ENCODE measurements at places on chromosomes 2 and 18.
A peak's percentile ranks its signal among the peaks of the same experiment; 100 is the strongest.

- DNase-seq: no peak
These were observed 219.1 kb downstream of the CALCRL start for GRCh38 chr2:187228986-187229385.

- no peak for DNase-seq
These were observed 63.8 kb upstream of the BZW1 start for GRCh38 chr2:200747668-200748618.

DNA sequence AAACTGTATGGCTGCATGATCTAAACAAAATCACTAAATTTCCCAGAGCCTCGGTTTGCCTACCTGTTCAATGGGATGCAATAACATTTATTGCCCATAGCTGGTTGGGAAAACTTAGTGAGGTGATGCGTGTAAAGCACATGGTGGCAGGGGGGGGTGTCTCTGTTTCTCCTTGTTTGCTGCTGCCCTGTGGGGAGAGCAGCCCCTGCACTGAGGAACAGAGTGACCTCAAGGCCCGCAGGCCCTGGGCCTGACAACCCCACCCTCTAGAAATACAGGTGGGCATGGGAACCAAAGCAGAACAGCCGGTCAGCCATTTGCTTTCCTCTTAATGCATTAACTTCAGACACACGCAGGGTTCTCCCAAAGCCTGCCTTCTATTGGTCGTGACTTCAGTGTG is 55.1 kb upstream of the SLC66A3 start:
- no peak for DNase-seq

DNA sequence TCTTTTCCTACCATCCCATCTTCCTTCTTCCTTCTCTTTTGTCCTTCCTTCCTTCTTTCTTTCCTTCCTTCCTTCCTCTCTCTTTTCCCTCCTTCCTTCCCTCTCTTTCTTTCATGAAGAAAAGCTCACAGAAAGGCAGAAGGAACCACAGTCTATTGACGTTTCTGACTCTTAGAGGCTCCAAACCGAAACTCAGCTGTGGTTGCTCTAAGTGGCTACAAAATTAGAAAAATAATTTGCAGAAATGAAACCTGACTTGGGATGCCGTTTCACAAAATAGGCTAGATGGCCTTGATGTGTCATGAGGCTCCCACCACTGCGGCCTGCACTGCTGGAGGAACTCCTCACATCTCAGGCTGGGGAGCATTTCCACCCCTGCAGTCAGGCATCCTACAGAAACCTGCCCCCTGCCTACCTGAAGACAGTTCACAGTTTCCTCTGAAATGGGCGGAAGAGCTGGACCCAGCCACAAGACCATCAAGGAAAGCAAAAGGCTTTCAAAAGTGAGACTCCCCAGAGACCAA is 165.6 kb downstream of the SMAD7 start:
- DNase-seq: no peak

- DNase-seq: no peak
These were observed 223.7 kb downstream of the NUP35 start for GRCh38 chr2:183347969-183348368.

- DNase-seq: no peak
These were observed 198.7 kb downstream of the CYP26B1 start for GRCh38 chr2:71948781-71949536.

GRCh38 chr2:123380370-123380935 is 644.6 kb upstream of the CNTNAP5 start:
- DNase-seq: no peak

DNA sequence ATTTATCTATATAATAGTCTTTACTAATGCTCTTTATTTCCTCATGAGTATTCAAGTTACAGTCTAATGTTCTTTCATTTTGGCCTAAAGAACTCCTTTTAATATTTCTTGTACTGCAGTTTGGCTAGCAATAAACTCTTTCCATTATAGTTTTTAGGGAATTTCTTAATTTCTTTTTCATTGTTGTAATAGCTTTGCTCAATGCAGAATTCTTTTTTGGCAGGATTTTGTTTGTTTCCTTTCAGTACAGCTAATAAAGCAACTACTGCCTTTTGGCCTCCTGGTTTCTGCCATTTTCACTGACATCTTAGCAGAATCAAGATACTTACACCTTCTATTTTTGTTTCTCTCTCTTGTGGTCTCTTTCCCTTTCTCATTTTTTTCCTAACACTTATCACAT is 390.4 kb upstream of the RGPD4 start:
- DNase-seq: peak; percentile 28

DNA sequence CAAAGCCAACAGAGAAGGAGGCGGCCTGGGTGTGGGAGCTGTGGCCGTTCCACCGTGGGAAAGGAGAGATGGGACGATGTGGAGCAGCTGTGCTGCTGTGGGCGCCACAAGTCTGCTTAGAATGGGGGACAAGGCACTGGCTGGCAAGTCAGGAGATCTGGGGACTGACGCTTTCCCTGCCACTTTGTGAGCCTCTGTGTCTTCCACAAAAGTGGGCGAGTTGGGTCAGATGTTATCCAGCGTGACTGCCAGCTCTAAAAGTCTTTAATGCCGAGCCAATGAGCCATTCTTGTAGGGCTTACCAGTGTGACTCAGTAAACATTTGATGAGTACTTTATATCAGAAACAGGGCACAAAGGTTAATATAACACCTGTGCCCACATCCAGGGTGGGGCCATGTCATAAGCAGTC is 113.6 kb upstream of the MGAT5 start:
- DNase-seq: no peak

DNA sequence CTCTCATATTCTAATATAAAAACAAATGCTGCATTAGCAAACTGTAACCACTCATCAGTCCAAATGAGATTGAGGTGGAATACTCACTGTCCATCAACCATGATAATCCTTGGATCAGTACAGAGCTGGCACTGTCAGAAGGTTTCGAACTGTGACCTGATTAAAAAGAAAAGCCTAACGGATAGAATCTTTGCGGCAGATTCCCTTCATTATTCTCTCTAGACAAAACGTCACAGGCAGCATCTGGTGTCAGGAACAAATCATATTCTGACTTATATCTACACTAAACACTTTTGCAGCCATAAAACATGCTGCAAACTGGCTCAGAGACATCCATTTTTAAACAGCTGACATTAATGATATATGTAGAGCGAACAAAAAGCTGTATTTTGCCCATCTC is 677.7 kb upstream of the NXPH2 start:
- DNase-seq: no peak

DNA sequence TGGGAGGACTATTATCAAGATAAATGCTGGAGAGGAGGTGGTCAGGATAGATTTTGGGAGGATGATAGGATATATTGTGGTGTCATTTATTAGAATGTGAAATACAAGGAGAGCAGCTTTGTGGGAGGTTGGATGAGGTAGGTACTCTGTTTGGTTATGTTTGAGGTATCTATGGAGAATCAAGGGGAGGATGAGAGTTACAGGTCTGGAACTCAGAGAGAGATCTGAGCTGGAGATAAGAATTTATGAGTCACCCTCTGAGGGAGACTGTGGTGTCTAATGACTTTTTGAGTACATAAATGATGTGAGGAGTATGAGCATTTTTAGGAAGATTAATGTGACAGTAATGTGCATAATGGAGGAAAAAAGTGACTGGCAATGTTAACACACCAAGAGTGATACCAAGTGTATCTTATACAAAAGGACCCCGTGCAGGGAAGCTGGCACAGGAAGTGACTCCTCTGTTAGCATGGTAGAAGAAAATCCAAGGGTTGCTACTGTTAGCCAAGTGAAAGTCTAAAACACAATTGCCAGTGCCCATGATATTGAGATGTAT is 48.2 kb downstream of the CRIM1 start:
- no peak for DNase-seq

GRCh38 chr18:62505669-62506494 is 16.9 kb upstream of the ZCCHC2 start:
- DNase-seq: no peak

DNA sequence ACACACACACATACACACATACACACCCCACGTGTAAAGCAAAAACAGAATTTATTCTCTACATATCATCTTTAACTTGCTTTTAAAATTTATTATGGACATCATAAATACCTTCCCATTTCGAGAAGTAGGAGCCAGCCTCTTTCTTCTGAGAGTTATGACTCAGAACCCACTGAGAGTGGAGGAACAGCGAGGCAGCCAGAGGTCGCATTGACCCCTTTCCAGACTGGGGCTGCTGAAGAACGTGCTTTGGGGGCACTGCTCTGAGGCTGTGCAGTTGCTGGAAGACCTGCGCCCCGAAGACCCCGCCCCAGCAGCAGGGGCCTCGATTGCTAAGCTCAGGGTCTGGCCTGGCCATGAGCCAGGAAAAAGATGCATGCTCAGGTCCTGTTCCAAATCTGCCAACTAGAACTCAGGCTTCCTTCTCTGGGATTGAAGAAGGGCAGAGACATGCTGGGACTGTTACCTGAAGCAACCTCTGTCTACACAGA is 133.8 kb upstream of the TWIST2 start:
- no peak for DNase-seq

DNA sequence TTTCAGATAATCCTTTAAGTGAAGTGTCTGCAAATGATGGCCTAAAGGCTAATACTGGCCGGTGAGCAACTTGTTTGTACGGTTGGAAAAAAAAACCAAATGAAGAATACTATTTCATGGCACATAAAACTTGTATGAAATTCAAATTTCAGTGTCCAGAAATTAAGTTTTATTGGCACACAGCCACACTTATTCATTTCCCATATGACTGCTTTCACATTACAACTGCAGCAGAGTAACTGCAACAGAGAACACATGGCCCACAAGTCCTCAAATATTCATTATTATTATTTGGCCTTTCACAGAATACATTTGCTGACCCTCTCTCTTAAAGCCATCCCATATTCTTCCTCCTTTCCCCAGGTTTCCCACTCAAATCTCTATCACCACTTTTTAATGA is 1268.6 kb downstream of the LRP1B start:
- no peak for DNase-seq

DNA sequence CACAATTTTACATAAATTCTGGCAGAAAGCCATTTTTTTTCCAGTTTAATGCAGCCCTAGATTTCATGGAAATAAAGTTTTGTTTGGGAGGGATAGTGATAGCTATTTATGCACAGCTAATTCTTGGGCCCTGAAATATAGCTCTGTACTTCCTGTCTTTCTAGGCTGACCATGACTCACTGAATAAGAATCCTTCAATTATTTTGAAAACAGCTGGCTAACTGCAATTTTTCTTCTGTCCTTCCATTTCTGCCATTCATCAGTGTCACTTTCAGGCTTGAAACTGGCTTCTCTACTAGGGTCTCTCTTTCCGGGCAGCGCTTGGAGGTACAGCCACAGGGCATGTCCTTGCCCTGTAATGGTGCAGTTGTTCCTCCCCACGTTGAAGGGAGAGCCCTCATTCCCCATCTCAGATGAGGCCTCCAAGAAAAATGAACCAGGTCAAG is 97.1 kb upstream of the TMEM178A start:
- peak; percentile 40 for DNase-seq

DNA sequence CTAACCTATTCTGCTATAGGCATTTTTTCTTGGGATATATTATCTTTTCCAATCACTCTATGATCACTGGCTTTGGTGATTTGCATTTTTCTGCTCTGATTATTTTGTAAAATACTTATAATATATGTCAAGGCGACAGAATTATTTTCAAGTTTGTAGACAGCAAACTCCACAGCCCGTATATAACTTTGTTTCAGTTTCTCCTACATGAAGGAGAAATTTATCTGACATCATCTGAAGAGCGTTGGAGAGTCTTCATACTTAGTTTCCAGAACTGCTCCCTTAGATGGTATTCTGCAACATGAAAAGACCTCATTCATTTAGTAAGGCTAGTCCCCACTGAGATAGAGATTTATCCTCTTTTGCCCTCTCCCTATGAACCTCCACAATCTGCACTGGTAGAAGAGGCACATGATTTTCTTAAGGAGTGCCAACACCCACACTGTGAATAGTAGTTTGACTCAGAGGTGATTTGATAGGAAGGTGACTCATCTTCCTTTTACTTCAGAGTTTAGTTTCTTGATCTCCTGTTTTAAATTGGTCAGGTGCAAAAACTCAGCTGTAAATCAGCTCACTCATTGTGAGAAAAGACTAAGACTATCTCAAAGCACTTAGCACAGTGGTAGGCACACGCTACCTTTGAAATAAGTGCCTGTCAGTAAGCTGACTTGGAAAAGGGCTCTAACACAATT is 1848.6 kb upstream of the CELF4 start:
- no peak for DNase-seq

DNA sequence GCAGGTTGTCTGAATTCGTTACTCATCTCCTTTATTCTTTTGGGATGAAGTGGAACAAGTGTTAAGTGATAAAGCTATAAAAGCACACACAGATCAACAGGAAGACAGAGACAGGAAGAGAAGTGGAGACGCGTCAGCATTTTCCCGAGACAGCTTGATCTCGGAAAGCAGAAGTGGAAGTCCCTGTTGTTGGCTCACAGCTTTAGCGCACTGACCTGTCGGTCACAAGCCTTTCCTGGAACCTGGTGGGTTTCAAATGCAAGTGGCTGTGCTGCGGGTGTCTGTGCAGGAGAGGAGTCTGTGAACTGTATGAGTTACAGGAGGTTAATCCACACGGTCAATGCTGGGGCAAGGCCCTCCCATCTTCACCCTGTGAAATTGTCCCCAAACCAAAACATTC is 116.6 kb upstream of the PELI1 start:
- no peak for DNase-seq

DNA sequence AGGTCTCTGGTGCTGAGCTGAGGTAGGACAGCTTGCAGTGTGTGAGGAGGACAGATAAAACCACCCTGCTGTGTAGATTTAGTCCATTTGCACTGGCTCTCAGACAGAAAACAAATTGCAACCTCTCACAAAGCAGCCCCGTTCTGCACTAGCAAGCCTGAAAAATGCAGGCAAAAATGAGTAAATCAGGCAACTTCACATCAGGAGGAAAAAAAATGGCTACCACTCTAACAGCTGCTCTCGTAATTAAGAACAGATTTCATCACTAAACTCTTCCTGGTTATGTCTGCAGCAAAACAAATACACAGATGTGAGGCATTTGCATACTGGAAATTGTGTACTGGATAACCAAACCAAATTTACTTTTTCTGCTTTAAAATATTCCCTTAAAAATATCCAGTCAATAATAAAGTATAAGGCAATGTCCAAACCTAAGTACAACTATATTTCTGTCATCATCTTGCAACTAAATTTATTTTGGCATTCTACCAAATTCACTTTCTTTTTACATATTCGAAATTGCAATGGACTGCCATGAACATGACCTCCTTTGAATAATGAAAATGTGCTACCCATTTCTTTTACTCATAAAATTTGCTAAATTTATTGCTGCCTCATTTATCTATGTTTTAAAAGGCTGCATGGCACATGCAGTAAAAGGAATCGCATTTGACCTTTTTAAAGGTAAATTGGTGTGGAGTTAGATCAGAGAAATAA is 157.4 kb downstream of the AFF3 start:
- DNase-seq: peak; percentile 77

DNA sequence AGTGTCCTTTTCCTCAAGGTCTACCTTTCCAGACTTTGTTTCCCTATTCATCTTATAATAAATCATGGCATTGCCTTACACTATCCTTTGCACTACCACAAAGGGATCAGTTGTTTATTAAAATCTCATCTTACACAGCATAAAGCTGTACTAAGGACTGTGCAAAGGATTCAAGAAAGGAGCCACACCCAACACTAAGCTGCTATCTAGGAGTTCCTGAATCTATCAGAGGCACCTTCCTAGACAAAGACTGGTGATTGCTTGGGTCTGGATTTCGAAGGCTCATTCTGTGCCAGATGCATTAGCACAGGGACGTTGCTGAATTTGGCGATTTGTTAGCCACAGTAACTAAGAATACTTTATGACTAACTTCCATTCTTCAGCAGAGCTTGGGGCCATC is 412.0 kb downstream of the NUP35 start:
- DNase-seq: no peak
